Ovary (tissue), 10 donors: ENCODE measurements at places on chromosomes 3 and 15. TPM values are rescaled to one million over a fixed set of nuclear protein-coding genes. Genes with fewer than 3 reads are reported as not detected.

Gene CADM2
- polyA plus RNA-seq: 0.93 TPM

Gene TRPM1
- 0.12 TPM for polyA plus RNA-seq

Gene LRRC31
- polyA plus RNA-seq: not detected

Gene RPL32
- 7,414 TPM for polyA plus RNA-seq

Gene ALG3
- polyA plus RNA-seq: 25.4 TPM

Gene XCR1
- 0.04 TPM for polyA plus RNA-seq

Gene SRGAP3
- polyA plus RNA-seq: 2.1 TPM

DNA sequence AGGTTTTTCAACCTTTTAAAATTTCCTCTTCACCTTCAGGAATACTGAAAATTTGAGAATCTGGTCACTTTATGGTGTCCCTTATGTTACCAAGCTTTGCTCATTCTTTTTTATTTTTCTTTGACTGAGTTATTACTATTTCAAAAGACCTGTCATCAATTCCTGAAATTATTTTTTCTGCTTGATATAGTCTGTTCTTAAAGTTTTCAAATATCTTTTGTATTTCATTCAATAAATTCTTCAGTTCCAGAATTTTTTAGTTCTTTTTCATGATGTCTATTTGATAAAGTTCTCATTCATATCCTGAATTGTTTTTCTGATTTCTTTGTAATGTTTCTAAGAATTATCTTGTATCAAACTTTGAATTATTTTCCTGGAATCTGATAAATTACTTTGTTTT, 63.9 kb downstream of the UQCC5 start:
- H3K36me3 ChIP-seq: no peaks in the 10 kb centered on the region
- DNase-seq: no peak
- H3K27ac ChIP-seq: no peak overlapping the region
- no peaks in the 10 kb centered on the region for H3K4me1 ChIP-seq

DNA sequence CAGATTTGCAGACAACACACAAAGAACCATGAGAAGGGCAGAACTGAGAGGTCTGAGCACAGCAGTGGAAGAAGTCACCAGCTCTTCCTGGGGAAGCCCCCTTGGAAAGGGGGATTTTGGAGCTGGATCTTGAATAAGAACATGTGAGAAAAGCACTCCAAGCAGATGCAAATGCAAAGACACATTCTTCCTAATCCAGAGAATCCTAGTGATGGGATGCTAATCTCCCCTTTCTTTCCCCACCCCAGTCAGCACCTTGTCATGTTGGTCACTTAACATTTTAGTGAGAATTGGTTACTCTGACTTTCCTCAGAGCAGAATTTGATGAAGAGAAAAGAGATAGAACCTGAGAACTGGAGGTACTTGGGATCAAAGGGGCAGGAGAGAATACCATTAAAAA, 148.5 kb downstream of the SSR3 start:
- no peak overlapping the region for H3K4me3 ChIP-seq
- H3K27me3 ChIP-seq: no peaks in the 10 kb centered on the region
- no peak for DNase-seq
- H3K4me1 ChIP-seq: no peaks in the 10 kb centered on the region
- H3K27ac ChIP-seq: no peak overlapping the region

DNA sequence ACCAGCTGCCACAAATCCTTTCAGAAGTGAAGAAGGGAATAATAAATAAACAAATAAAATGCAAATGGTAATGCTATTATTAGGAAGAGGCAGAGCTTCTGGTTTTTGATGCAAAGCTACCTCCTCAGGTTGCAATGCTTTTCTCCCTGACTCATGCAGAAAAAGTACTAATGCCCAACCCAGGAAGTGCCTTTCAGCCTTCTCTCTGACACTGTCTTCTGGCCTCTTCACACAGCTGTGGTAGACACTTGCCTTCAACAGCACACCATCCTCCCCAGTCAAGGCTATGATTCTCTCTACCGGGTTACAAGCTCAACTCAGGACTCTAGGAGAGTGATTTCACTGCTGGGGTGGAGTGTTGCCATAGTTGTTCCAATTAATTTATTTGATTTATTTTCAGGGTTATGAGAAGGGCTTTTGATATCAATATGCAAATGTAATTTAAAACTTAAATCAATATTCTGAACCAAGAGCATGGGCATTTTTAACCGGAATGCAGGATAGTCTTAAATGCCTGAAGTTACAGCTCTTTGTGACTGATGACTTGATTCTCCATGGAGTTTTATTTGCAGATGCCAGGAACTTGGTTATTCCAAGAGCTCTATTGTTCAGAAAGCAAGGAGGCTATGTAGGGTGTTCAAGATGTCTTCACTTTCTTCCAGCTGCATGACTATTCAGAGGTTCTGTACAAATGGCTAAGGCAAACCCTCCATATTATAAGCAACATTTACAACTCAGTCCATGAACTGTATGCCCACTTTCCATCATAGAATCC, 27.1 kb upstream of the GALNT15 start:
- no peaks in the 10 kb centered on the region for H3K36me3 ChIP-seq
- no peaks in the 10 kb centered on the region for H3K27me3 ChIP-seq
- no peak for DNase-seq
- no peak overlapping the region for H3K4me3 ChIP-seq

DNA sequence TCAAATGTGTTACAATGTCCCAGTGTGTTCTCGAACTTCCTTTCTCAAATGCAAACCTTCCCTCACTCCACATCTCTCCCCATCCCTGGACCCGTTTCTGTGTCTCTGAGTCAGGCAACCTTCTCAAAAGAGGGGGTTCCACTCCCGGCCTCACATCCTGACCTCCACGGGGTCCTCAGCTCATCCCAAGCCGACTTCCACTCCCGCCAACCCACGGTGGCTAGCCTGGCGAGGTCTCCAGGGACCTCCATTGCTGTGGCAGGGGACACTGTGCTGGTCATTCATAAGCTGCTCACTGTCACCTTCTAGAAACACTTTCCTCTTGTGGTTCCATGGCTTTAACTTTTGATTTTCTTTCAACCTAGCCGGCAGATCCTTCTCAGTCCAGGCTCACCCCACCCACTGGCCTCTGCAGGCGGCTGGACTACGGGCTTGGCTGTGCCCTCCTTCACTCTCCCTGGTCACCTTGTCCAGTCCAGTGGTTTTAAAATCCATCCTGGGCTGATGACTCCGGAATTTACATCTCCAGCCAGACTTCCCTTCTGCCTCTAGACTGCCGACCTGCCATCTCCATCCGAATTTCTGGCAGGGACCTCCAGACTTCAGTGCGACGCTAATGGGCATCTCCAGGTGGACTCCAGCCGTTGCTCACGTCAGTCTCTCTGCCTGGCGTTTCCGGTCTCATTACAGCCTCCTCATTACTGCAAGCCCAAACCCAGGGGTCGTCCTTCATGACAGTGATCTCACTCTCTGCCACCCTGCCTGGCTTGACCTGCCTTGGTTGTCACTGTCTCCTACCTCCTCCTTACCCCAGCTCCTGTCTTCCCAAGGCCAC, 20.0 kb downstream of the ABTB1 start:
- H3K27ac ChIP-seq: no peak overlapping the region
- peaks cover 8% of the 10 kb centered on the region for H3K4me1 ChIP-seq
- no peaks in the 10 kb centered on the region for H3K27me3 ChIP-seq
- H3K4me3 ChIP-seq: no peak overlapping the region
- H3K36me3 ChIP-seq: no peaks in the 10 kb centered on the region

- no peaks in the 10 kb centered on the region for H3K4me1 ChIP-seq
- no peaks in the 10 kb centered on the region for H3K27me3 ChIP-seq
- H3K36me3 ChIP-seq: no peaks in the 10 kb centered on the region
- H3K4me3 ChIP-seq: no peak overlapping the region
Observed at GRCh38 chr15:29632671-29633406, 189.4 kb downstream of the TJP1 start.

GRCh38 chr3:115512565-115513415, 110.5 kb upstream of the GAP43 start:
- H3K27me3 ChIP-seq: no peaks in the 10 kb centered on the region
- peak; percentile 16 for DNase-seq
- H3K27ac ChIP-seq: no peak overlapping the region
- H3K4me1 ChIP-seq: no peaks in the 10 kb centered on the region

- no peaks in the 10 kb centered on the region for H3K36me3 ChIP-seq
- H3K4me3 ChIP-seq: no peak overlapping the region
- DNase-seq: no peak
- H3K27me3 ChIP-seq: no peaks in the 10 kb centered on the region
Observed at GRCh38 chr15:76363251-76363650, 26.7 kb downstream of the ISL2 start.

DNA sequence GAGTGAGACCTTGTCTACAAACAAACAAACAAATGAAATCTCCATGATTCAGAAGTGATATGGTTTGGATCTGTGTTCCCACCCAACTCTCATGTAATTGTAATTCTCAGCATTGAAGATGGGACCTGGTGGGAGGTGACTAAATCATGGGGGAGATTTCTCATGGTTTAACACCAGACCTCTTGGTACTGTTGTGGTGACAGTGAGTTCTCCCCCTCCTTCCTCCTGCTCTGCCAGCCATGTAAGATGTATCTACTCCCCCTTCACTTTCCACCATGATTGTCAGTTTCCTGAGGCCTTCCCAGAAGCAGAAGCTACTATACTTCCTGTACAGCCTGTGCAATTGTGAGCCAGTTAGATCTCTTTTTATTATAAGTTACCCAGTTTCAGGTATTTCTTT, 438.4 kb upstream of the THBS1 start:
- no peaks in the 10 kb centered on the region for H3K27me3 ChIP-seq
- no peak overlapping the region for H3K27ac ChIP-seq
- H3K4me1 ChIP-seq: peaks cover 6% of the 10 kb centered on the region
- H3K36me3 ChIP-seq: no peaks in the 10 kb centered on the region
- DNase-seq: no peak
- H3K4me3 ChIP-seq: no peak overlapping the region

GRCh38 chr15:68585574-68586273, 6.9 kb downstream of the CORO2B start:
- H3K4me1 ChIP-seq: peaks cover 37% of the 10 kb centered on the region
- H3K27me3 ChIP-seq: no peaks in the 10 kb centered on the region
- DNase-seq: no peak

- H3K27me3 ChIP-seq: no peaks in the 10 kb centered on the region
- DNase-seq: no peak
- no peak overlapping the region for H3K27ac ChIP-seq
Observed at GRCh38 chr15:35926007-35926380, 380.0 kb upstream of the DPH6 start.

DNA sequence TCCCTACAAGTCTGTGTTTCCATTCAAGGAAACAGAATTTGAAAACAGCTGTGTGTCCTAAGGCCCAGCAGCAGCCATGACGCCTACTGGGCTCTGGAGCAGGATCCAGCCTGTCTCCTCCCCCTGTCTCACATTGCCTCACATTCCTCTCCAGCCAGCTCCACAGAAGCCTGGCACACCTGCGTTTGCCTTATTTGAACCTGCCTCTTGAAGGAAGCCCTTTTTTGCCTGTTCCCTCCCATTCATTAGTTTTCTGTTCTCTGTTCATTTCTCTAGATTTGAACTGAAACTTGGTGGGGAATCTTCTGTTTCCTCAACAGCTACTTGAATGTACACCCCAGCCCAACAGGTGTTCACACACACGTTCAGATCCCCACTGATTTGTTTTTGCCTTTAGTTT, 890.5 kb downstream of the TUSC7 start:
- no peak overlapping the region for H3K4me3 ChIP-seq
- H3K4me1 ChIP-seq: peaks cover 1% of the 10 kb centered on the region
- no peak for DNase-seq
- no peaks in the 10 kb centered on the region for H3K27me3 ChIP-seq

DNA sequence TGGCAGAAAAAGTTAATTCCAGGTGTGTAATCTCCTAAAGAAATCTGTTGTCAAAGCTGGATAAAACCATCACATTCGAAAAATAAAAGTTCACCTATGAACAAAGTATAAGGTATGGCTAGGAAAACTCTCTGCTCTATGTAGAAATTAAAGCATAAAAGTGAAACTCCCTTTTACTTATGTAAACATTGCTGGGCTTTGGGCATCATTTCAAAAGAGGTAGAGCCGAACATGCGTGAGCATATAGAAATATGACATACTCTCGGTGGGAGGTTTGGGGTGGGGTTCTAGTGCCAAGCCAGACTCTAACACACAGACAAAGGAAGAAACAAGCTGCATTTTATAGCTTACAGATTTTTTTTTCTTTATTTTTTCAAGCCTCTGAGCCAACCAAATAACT, 306.8 kb upstream of the ATP11B start:
- DNase-seq: no peak
- H3K27ac ChIP-seq: no peak overlapping the region
- no peak overlapping the region for H3K4me3 ChIP-seq

GRCh38 chr3:39434574-39434973, 28.1 kb downstream of the RPSA start:
- H3K4me3 ChIP-seq: no peak overlapping the region
- H3K36me3 ChIP-seq: no peaks in the 10 kb centered on the region
- no peaks in the 10 kb centered on the region for H3K27me3 ChIP-seq
- DNase-seq: no peak

GRCh38 chr3:138068579-138069174, 46.7 kb downstream of the DZIP1L start:
- H3K27me3 ChIP-seq: no peaks in the 10 kb centered on the region
- DNase-seq: peak; percentile 86
- H3K36me3 ChIP-seq: no peaks in the 10 kb centered on the region
- H3K4me1 ChIP-seq: no peaks in the 10 kb centered on the region
- no peak overlapping the region for H3K27ac ChIP-seq

DNA sequence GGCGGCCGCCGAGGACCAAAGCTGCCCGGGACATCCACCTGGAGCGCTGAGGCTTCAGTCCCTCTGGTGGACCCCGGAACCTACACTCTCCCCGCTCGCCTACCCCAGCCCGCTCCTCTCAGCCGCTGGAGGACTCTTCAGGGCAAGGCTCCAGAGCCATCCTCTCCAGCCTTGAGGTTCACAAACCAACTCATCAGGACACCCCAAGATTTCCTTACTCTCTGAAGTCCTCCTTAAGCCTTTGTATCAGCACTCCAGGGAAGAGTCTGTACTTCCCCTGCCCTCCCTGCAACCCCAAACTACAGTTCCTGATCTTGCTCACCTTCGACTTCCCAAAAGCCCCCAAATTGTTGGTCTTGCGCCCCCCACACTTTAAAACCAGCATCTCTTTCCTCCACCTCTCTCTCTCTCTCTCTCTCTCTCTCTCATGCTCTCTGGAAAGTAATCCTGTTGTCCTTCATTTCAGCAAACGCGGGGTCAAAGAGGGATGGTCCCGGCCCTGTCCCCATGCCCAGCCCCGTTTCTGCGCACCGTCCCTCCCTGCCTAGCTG, 438 bp downstream of the THBS1 start:
- no peaks in the 10 kb centered on the region for H3K27me3 ChIP-seq
- no peaks in the 10 kb centered on the region for H3K36me3 ChIP-seq
- no peak for DNase-seq
- peaks cover 19% of the 10 kb centered on the region for H3K4me1 ChIP-seq
- H3K27ac ChIP-seq: peak overlapping the region; percentile 93

DNA sequence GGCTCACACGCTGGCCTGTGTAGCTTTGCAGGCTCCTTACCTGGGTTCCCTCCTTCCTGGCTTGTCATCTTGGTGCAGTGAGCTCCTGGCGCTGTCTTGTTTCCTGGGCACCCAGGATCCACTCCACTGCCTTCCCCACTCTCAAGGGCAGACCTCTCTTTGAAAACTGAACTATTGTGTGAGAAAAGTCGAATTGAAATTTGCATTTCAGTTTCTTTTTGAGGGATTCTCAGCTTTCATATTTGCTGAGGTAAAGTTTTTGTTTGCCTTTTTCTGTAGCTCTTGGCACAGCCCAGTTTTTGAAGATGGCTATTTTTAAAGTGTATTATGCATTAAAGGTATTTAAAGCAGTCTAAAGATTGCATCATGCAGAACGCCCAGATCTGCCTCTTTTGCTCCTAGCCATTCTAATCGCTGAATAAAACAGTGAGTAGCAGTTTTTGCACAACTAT, 70.1 kb downstream of the CCK start:
- H3K27ac ChIP-seq: no peak overlapping the region
- no peaks in the 10 kb centered on the region for H3K27me3 ChIP-seq
- no peaks in the 10 kb centered on the region for H3K4me1 ChIP-seq
- H3K4me3 ChIP-seq: no peak overlapping the region
- DNase-seq: no peak
